ENCODE measurements at places on chromosomes 1 and 21.

GRCh38 chr21:37219761-37220432 lies 47.2 kb downstream of the VPS26C start:
- no peak for DNase-seq

DNA sequence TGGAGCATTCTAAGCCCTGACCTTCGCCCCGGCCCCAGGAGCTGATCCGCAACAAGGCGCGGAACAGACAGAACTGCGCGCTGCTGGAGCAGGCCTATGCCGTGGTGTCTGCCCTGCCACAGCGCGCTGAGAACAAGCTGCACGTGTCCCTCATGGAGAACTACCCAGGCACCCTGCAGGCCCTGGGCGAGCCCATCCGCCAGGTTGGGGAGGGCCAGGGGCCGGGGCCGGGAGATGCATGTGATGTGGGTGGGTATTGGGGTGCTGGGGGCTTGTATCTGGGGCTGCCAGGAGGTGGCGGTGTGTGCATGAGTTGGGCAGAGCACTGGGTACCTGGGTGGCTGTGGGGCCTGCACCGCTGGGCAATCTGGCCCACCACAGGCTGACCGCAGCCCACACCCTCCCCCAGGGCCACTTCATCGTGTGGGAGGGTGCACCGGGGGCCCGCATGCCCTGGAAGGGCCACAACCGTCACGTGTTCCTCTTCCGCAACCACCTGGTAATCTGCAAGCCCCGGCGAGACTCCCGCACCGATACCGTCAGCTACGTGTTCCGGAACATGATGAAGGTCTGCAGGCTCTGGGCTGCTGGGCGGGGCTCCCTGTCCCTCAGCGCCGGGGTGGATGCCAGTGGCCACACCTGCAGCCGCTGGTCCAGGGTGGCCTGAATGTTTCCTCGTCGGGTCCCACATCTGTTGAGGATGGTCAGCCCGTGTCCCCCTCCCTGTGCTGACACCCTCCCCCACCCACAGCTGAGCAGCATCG lies 65.8 kb downstream of the TRIM11 start:
- DNase-seq, result no peak

DNA sequence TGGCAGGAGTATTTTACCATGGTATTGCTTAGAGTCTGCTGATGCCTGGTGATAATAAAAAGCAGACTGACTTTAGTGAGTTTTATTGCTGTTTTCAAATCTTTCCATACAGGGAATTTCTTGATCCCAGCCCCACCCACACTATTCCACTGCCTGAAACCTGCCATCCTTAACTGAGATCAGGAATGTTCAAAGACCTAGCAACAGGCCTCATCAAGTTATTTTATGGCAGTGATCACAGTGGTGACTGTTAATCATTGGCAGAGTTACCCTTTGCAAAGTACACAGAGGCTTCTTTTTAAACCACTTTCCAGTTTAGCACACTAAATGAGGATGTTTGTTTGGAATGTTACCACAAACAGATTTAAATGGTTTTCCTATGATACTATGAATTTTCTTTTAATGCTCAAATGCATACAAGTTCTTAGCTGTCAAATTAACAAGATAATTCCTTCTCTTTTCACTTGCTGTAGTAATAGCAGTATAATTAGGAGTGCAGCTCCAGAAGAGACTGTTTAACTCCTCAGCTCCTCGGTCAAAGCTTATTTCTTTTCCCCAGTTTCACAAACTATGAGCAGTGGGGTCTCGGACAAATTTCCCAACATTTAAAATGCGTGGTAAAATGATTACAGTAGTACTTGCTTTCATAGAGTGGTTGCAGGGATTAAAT lies 69.9 kb upstream of the USP25 start:
- DNase-seq, result no peak

- no peak for DNase-seq
Measured at GRCh38 chr21:17848228-17848627, 29.1 kb upstream of the C21orf91 start.

- DNase-seq, result no peak
Measured at GRCh38 chr21:16372586-16372985, 642.8 kb downstream of the USP25 start.

DNA sequence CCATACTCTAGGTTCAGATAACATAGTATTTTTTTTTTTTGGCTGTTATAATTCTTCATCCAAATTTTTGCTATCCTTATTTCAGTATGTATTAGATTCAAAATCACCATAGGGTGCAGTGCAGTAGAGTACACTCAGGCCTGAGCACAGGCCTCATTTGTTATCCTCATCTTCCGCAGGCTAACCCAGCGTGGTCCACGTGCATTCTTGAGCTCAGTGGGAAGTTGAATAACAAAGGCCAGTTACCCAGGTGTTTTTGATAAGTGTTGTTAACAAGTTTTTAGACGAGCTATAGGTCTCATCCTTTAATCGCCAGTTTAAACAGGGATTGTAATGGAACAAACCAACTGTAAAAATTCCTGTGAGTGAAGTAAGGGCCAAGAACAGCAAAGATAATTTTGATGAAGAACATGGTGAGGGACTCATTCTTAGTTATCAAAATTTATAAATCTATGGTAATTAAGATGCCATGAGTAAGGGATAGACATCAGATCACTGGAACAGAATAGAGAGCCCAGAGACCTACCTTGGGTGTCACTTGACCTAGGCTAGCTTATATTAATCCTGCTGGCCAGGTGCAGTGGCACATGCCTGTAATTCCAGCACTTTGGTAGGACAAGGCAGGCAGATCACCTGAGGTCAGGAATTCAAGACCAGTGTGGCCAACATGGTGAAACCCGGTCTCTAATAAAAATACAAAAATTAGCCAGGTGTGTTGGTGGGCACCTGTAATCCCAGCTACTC lies 22.0 kb downstream of the FLVCR1 start:
- DNase-seq, result no peak

GRCh38 chr1:216923601-216924000 lies 200.4 kb upstream of the ESRRG start:
- DNase-seq, result no peak

DNA sequence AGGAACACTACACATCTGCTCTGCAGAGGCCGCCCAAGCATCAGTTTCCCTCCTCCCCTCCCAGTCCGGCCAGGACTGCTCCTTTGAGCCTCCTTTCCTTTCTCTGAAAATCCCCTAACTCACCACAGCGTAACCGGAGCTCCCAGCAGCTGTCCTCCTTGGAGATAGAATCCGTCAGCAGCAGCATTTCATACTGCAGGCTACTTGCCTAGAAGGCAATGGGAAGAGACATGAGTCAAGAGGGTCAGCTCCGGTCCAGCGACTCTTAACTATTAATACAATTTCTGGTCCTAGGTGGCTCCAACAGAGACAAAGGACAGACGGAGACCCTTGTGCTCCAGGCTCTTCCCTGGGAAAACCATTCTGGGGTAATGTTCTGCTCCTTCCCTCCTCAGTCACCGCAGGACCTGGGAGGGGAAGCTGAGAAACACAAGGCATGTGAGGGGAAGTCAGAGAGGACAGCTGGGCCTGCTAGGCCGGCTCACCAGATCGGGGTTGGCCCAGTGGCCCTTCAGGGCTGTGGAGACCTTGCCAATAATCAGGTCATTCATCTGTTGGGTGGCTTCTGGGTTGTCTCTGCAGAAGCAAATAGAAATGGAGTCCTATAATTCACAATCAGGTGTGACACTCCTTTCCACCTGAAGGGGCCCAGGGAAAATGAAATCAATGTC lies 99.7 kb downstream of the UBR4 start:
- no peak for DNase-seq

- no peak for DNase-seq
Measured at GRCh38 chr1:74427681-74428080, 84.7 kb downstream of the LRRC53 start.

DNA sequence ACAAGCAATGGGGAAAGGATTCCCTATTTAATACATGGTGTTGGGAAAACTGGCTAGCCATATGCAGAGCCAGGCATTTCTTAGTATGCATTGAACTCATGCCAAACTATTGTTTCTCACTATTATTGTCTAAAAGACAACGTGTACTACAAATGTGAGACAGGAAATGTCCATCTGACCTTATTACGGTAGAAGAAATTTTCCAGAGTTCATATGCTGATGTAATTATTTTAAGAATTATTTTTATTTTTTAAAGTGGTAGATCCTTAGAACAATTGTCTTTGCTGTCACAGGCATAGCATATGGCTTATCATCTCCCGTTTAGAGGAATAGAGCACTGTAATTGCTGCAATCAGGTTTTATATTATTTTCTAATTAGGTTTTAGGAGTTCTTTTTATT lies 75.2 kb upstream of the S1PR1 start:
- no peak for DNase-seq

DNA sequence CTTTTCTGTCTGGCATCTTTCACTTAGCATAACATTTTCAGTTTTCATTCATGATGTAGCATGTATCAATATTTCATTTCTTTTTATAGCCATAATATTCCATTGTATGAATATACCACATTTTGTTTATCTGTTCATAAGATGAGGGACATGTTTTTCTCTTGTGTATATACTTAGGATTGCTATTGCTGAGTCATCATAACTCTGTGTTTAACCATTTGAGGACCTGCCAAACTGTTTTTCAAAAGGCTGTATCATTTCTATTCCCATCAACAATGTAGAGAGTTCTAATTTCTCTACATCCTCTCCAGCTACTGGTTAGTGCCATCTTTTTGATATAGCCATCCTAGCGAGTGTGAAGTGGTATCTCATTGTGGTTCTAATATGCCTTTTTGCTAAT lies 26.2 kb downstream of the MPZL1 start:
- DNase-seq, result no peak

- no peak for DNase-seq
Measured at GRCh38 chr1:112599477-112599876, 19.5 kb downstream of the ST7L start.

GRCh38 chr1:160260406-160261382 lies 1.7 kb downstream of the DCAF8 start:
- DNase-seq, result no peak

DNA sequence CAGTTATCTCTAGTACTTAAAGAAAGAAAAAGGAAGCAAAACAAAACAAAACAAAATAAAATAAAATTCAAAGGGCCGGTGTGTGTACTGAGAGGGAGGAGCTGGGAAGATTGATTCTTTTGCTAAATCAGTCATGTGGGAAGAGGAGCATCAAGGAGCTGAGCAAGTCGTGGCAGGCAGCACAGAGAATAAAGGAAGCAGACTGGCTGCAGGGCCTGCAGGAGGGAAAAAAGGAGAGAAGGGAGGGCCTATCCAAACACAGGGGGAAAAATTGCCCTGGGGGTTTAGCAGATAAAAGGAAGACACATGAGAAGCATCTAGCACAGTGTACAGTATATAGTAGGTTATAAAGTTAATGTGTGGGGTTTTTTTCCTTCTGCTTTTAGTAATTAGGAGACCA lies 27.6 kb downstream of the AGO4 start:
- no peak for DNase-seq

DNA sequence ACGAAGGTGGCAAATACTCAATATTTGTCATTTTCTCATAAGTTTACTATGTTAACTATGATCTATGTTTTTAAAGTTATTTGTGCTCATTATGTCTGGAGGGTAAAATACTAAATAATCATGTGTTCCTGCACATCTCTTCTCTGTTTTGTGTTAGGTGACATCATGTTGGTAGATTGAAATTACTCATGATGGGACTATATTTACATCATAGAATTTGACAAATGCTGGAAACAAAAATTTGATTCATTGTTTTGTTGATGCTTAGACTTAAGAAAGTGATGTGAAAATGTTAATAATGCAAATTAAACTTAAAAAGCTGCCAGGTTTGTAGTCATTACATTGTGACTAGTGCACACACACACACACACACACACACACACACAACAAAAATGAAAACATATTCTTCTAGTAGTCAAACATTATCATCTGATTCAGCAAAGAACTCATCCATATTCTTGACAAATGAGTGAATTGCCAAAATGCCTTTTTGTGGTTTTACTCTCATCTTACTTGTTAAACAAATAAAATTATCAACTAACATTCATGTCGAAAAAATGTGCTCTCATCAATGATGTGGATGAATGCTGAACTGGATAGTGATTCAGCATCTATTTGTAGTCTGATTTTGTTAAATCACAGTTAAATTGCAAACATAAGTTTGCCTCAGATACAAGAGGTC lies 870.7 kb downstream of the BRINP3 start:
- no peak for DNase-seq

DNA sequence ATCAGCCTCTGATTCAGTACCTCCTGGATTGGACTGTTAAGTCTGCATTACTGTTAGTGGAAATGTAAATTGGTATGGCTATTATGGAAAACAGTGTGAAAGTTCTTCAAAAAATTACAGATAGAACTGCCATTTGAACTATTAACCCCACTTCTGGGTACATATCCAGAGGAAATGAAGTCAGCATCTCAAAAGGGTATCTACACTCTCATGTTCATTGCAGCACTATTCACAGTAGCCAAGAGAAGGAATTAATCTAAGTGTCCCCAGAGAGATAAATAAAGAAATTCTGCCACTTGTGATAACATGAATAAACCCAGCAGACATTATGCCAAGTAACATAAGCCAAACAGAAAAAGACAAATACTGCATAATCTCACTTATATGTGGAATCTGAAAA lies 676.0 kb downstream of the PLA2G4A start:
- no peak for DNase-seq

DNA sequence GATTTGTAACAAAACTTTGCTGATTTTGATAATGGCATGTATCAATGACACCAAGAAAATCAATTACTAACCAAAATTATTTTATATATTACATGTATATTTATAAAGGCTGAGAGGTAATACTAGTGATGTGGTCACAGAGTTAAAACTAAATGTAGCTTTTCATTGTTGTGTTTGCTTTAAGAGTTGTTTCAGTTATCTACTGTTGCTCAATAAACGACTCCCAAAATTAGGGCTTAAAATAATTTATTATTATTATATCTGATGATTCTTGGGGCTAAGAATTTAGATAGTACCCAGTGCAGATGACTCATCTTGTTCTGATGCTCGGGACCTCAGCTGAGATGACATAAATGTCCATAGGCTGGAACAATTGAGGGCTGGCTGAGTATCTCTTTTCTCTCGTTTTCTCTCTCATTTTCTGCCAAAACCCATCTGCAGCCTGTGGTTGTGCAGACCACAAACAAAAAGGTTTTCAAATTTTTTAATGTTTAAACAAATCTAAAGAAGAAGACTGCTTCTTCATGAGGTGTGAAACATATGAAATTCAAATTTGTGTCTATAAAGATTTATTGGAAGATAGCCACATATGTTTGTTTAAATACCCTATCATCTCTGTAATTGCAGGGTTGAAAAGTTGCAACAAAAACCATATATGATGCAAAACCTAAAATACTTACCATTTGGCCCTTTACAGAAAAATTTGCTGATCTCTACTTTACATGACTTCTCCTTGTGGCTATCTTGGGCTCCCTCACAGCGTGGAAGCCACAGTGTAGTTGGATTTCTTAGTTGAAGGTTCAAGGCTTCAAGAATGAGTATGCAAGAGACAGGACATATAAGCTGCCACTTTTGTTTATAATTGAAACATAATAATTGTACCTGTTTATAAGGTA lies 14.8 kb upstream of the PTPRC start:
- no peak for DNase-seq

GRCh38 chr1:14704846-14705245 lies 106.4 kb downstream of the KAZN start:
- DNase-seq, result no peak

DNA sequence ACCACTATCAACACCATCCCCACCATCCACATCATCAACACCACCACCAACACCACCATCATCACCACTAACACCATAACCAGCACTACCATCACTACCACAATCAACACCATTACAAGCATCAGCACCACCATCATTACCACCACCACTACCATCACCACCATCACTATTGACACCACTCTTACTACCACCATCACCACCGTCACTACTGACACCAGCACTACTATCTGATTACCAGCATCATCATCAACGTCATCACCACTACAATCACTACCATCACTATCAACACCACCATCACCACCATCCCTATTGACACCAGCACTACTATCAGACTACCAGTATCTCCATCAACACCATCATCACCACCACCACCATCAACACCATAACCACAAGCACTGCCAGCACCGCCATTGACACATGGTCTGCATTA lies 106.1 kb upstream of the RUNX3 start:
- no peak for DNase-seq

Data from stimulated activated CD8-positive, alpha-beta memory T cell treated with anti-CD3 and anti-CD28 coated beads, Interleukin-4, amount 100 ng/mL, for 24 hours (primary cell).